ENCODE measurements at places on chromosomes 6 and 20. TPM values are rescaled to one million over a fixed set of nuclear protein-coding genes. Genes with fewer than 3 reads are reported as not detected.

DNA sequence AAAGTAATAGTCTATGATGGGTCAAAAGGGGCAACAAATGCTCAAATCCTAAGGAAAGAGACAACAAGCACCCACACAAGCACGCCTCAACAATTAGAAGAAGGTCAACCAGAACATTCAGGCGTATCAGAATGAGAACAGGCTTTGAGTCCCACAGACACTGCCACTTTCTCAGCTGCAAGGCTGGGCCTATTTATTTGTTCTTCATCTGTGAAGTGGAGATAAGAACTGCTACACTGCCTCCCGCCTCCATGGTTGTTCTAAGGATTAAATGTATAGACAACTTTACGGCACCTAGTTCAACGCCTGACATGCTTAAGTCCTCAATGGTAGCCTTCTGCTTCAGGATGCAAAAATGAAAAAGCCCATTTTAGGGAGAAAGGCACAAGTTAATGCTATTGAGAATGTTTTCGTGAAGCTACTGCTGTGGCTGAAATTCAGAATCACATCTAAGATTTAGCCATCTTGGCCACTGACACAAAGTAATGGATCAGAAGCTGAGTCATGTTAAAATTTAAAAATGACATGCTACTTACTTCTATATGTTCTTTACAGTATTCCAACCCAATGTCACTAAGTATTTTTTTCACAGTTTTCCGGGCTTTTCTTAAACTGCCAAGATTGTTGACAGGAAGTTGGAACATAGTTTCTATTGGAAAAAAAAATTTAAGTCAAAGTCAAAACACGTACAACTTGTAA lies 27.7 kb downstream of the ADNP start:
- DNase-seq, result no peak

- no peak for DNase-seq
These were observed 26.4 kb downstream of the LAMA4 start for GRCh38 chr6:112227992-112228391.

GRCh38 chr20:18056174-18057100 lies 1.3 kb downstream of the OVOL2 start:
- DNase-seq, result no peak

DNA sequence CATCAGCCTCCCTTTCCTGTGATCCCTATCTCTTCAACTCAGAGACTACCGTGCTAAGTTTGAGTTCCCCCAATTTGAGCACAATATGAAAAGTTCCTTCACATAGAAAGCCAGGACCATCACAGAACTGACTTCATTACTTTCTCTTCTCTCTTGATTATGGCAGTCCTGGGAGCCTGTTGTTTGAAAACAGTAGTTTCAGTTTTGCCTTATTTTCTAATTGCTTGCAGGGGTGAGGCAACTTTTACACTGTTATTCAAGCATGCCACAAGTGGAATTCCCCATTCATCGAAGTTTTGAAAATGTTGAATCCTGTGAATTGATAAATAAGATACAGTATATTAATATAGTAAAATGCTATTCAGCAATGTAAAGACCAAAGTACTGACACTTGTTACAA lies 569.7 kb upstream of the MARCKS start:
- no peak for DNase-seq

GRCh38 chr6:155155787-155156447 lies 107.9 kb upstream of the CLDN20 start:
- no peak for DNase-seq

DNA sequence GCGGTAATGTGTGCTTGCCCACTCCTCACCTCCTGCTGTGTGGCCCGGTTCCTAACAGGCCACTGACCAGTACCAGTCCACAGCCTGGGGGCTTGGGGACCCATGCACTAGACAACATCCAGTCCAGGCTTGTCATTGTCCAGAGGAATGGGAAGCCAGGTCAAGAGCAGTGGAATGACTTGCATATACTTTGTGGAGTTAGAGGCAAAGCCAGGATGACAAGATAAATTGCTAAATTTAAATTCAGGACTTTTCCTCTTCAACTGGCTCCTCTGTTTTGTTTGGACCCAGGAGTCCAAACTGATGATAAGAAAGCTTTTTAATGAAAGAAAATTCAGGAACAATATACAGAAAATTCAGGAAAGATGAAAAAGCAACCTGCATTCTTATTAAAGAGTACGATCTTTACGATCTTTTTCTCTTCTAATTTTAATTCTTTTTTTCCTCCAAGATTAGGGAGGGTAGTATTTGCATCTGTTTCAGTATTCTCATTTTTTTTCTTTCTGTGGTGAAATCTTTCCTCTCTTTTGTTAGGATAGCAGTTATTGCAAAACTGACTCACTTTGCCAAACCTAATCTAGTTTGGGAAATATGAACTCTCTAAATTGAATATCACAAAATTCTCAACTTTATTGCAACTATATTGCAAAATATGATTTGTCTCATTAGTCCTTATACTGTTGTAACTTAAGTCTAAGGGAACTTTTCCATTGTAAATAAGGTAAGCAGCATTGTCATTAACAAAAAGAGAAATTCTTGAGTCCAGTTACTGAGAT lies 48.2 kb downstream of the DCBLD1 start:
- no peak for DNase-seq

DNA sequence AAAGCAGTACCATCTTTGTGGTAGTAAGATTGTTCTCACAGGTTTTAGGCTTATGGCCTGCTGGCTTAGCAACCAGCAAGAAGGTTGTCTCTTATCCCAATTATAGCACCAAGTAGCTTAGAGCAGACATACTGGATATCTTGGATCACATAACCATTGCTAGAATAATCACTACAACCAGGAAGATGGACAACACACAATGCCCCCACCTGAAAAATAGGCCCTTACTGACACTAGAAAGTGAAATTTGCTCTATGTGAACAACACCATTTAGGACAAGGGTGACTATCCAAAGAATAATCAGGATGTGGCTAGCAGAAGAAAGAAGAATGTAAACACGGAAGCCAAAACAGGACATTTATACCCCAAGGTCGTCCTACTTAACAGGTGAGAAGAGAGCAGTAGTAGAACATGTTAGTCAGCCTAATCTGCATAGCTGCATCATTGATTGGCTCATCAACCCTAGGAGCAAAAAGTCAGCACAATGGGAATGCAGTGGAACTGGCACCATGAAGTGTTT lies 172.7 kb upstream of the MARCKS start:
- peak; percentile 58 for DNase-seq

- no peak for DNase-seq
These were observed 30.4 kb downstream of the TRMT6 start for GRCh38 chr20:5919626-5920544.

DNA sequence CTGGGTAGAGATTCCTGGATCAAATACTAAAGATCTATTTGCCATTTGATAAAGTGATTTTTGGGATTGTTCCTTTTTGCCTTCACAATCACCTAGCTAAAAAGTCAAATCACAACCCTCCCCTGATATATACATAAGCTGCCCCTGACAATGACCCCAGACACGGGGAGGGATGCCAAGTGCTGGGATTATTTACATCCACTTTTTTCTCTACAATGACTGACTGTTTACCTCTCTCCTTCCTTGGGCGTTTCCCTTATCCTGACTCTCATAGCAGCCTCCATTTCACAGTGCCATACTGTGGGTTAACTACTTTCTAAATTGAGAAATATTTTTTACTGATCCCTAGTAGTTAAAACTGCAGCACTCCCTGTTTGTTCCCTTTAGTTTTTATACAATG lies 150.8 kb upstream of the TMEM170B start:
- no peak for DNase-seq

NRSN1 gene
- total RNA-seq, result not detected

CST5 gene
- total RNA-seq, result not detected

SLC25A27 gene
- 3.4 TPM for total RNA-seq

ZSCAN16 gene
- total RNA-seq, result 8.9 TPM

PHACTR1 gene
- 23.2 TPM for total RNA-seq

TMC2 gene
- not detected for total RNA-seq

CFAP206 gene
- total RNA-seq, result 0.21 TPM

All from endothelial cell of umbilical vein (primary cell).